Amniotic epithelial cell (primary cell): ENCODE measurements at places on chromosomes 1 and 21.

DNA sequence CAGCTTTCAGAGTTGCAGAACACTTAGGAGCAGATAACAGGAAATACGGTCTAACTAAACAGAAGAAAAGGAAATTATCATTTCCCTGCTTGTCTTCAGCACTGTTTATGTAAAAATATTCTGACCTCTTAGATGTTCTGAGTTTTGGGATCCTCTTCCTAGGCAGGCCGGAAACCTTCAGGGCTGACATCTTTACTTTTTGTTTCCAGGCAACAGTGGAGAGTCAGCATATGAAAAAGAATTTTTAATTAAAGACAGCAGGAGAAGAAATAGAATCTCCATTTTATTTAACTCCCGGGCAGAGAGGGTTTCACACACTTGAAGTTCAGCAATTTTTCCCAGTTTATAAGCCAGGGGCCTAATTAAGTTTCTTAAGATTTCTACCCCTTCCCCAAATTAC, 5.1 kb upstream of the RIPPLY3 start:
- DNase-seq = no peak

DNA sequence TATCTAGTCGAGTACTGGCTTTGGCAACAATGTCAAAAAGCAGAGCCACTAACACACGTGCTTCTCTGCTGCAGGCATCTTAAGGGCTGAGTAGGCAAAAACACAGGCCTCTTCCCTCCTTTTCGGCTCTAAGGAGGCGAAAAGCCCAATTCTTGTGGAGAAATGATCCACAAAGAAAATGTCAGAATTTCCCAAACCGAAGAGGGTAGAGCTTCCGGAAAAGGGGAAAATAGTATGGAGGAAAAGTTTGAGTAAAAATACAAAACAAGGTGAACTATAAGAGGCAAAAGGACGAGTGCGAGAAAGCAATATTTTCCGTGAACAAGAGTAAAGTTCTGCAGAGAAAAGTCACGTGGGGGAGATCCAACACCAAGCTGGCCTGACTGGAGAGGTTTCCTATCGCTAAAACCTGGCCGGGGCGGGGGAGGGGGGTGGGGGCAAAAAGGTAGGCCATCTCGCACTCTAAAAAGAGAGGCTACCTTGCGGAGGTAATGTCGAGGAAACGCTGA, 551 bp downstream of the ZRANB2 start:
- no peak for DNase-seq

- DNase-seq = peak; percentile 60
Observed at GRCh38 chr1:161791904-161792655, 26.0 kb downstream of the ATF6 start.

- no peak for DNase-seq
Observed at GRCh38 chr1:232788235-232788872, 16.9 kb upstream of the MAP10 start.

GRCh38 chr1:53156783-53157182, 14.3 kb upstream of the SLC1A7 start:
- DNase-seq = no peak

DNA sequence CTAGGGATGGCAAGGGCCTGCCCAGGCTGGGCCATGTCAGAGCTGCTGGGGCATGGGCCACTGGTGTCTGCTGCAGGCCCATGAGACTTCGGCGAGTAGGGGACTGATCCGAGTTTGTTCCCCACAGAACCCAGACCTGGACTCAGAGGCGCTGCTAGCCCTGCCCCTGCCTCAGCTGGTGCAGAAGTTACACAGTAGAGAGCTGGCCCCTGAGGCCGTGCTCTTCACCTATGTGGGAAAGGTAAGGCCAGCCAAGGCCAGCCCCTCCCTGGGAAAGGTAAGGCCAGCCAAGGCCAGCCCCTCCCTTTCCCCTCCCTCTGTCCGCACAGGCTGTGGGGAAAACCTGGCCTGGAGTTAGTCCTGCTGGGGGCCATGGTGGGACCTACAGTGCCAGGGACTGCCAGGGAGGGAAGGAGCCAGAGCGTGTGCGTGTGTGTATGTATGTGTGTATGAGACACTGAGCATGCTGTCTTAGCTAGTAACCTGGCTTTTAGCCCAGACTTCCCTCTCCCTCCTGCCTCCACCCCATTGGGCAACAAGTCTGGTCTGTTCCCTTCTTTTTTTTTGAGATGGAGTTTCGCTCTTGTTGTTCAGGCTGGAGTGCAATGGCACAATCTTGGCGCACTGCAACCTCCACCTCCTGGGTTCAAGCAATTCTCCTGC, 8.0 kb downstream of the FAAH start:
- DNase-seq = peak; percentile 98

- no peak for DNase-seq
Observed at GRCh38 chr1:98439471-98439870, 222.1 kb upstream of the SNX7 start.

- DNase-seq = no peak
Observed at GRCh38 chr21:38917043-38917774, 111.5 kb downstream of the ETS2 start.

GRCh38 chr1:21034725-21035628, 141.7 kb downstream of the EIF4G3 start:
- DNase-seq = no peak

- DNase-seq = no peak
Observed at GRCh38 chr1:43930168-43930948, 3.2 kb upstream of the ARTN start.

DNA sequence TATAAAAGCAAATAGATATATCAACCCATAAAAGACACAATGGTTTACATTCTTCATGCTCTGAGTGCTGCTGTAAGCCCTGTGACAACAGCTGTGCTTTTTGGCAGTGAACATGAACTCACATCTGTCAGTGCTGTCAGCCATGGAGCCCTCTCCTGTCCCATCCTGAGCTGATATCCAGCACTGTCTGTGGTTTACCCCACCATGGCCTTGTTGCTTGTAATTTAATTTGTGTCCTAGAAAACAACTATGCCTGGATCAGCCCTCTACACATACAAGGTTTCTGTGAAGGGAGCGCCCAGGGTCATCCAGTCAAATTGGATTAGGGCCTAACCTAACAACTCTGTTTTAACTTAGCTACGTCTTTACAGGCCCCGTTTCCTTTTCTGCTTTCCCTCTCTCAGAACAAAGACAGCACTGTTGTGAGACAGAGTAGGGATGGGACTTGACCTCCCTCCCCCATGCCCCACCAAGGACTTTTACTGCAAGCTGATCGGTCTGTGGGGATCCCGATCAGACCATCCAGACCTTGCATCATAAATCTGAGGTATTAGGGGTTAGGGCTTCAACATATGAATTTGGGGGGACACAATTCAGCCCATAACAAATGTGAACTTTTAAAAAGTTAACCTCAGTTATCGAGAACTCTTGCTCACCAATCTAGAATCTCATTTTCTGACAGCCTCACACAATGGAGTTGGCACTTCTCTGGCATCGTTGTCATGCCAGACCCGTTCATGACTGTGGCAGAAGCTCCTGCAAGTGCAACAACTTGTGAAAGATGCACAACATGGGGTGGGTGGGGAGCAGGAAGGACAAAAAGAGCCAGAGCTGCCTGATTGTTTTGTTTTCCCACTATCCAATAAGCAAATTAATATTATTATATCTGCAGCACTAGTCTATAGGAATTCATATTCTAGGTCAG, 16.4 kb upstream of the SLC44A3 start:
- no peak for DNase-seq

GRCh38 chr21:41529769-41530168, 21.8 kb upstream of the TMPRSS2 start:
- DNase-seq = no peak

- DNase-seq = peak; percentile 42
Observed at GRCh38 chr21:34280389-34280795, 83.4 kb upstream of the KCNE2 start.

DNA sequence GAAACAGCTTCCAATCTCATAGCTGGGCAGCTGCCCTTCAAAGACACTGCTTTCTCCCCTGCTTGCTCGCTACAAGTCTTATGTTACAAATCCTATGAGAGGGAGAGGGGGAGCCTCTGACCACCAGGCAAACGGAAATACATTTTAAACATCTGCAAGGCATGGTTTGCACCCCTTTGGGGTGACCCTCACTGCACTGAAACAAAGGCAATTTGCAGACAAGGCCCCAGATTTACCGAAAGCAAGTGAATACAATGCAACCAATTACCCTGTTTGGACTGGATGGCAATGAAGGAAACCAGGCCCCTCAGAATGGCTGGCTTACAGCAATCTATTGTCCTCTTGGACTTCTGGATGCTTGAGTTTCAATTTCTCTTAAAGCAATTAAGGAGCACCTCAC, 11.8 kb upstream of the ATP13A2 start:
- DNase-seq = no peak

DNA sequence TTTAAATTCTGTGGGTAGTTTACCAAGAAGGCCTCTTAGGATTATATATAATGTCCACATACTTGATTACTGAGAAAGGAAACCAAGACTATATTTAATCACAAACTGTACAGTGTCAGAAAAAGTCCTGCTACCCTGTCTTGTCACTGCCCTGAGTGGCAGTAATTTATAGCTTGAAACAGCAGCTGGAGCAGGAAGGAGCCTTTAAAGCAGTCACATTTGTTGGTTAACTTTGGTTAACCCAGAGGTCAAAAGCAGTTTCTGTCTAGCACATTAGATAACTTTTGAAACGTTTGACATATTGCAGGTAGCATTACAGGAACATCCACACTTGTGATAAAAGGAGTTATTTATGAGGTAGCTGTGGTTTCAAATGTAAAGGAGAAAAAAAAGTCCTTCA, 161.7 kb downstream of the ROR1 start:
- peak; percentile 56 for DNase-seq

GRCh38 chr1:1058921-1059493, 15.1 kb downstream of the RNF223 start:
- DNase-seq = no peak

DNA sequence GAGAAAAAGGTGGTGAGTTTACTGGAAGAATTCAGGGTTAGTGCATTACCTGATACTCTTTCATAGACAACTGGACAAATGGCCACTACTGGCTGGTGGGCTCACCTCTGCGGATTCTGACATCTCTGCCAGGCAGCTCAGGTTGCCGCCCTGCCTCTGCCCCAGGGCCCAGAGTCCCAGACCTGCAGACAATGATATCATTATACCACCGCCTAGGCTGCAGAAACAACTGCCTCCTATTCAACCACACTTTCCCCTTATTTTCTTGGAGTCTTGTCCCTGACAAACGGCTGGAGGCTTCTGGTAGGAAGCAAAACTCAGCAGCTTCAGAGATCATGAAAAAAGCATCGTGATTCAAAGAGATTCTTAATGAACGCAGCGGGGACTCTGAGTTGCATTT, 37.0 kb downstream of the IRF2BP2 start:
- DNase-seq = no peak

- DNase-seq = peak; percentile 32
Observed at GRCh38 chr1:27832762-27833161, 2.2 kb downstream of the PPP1R8 start.

DNA sequence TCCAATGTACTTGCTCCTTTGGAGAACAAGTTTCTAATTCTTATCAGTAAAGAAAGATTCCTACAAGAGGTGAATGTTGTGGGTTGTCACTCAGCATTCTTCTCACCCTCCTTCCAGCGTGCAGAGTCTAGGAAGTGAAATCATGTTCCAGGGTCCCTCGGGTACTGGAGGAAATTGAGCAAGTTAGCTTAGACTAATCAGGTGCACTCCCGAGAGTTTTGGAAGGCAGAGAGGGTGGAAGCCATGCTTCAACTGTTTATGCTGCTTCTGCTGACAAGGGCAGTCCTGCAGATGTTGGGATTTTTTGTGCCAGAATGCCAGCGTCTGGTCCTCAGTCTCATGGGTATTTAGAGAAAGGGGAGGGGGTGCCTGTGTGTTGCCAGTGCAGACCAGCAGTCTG, 5.3 kb upstream of the C1orf115 start:
- DNase-seq = no peak

- DNase-seq = no peak
Observed at GRCh38 chr1:81974222-81974841, 173.6 kb downstream of the ADGRL2 start.

DNA sequence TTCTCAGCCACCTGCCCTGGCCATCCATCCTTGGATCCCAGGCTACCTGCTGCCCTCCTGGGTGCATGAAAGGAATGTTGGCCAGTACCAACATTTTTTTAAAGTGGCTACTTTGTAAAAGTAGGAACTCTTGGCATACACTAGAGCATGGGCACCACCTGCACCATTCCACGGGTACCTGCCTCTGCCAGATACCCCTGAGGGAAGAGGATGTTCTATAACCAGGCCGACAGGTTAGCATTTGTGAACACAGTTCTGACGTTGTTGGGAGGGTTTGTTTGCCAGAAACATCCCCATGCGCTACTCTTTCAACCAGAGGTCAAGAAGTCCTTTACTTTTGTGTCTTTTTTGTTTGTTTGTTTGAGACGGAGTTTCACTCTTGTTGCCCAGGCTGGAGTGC, 43.0 kb downstream of the EVA1C start:
- DNase-seq = no peak

DNA sequence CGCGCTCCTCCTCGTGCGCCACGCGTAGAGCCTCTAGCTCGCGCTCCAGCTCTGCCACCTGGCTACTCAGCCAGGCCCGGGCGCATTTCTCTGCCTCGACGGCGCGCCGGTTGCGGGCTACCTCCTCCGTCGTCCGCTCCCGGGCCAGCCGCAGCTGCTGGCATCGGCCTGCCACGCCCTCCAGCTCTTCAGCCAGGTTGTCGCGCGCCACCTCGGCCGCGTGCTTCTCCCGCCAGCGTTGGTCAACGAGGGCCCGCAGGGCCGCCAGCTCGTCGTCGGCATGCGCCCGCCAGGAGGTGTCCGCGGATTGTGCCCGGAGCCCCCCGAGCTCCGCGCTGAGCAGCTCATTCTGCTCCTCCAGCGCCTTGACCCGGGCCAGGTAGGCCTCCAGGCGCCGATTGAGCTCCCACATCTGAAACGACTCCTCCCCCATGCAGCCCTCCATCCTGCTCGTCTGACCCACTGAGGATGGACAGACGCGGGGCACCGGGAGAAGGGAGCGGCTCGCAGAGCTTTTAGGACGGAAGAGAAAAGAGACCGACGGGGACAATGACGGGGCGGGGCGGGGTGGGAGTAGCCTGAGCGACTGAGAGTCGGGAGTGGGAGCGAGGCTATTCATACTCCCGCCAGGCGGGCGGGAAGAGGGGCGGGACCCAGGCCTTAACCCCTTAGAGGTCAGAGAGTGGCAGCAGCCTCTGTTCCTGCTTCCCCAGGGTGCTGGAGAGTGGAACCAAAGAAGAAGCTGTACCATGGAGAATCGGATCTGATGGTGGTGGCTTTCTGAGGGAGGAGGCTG, at the start of gene NES:
TSS of gene NES (minus strand) at position 588 of the 796 bp plus-strand sequence. CDS start at position 445, 143 bp downstream.
- DNase-seq = no peak

DNA sequence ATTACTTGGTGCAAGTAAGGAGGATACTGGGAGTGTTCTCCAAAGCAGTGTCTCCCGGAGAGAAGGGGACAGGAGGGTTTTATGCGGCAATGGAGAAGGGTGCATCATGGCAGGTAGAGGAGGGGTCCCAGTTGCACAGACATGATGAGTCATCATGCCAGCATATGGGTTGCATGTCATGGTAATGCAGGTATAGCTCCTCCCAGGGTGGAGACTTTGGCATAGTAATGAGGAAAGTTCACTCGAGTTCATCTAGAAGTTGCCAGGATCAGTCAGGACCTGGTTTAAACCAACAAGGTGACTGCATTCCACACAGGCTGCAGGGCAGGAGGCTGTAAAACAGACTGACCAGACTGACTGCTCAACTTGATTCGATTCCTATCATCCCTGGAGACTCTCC, 355.7 kb upstream of the DUSP10 start:
- no peak for DNase-seq

- no peak for DNase-seq
Observed at GRCh38 chr1:207277241-207277640, 44.2 kb upstream of the CD55 start.
